ENCODE measurements at places on chromosomes 3 and 15.

- DNase-seq = no peak
Observed at GRCh38 chr3:42698911-42699230, 3.7 kb downstream of the HHATL start.

- DNase-seq = no peak
Observed at GRCh38 chr15:61264986-61265385, 35.9 kb upstream of the RORA start.

GRCh38 chr15:44275150-44275830 lies 13.2 kb upstream of the GOLM2 start:
- DNase-seq = no peak

DNA sequence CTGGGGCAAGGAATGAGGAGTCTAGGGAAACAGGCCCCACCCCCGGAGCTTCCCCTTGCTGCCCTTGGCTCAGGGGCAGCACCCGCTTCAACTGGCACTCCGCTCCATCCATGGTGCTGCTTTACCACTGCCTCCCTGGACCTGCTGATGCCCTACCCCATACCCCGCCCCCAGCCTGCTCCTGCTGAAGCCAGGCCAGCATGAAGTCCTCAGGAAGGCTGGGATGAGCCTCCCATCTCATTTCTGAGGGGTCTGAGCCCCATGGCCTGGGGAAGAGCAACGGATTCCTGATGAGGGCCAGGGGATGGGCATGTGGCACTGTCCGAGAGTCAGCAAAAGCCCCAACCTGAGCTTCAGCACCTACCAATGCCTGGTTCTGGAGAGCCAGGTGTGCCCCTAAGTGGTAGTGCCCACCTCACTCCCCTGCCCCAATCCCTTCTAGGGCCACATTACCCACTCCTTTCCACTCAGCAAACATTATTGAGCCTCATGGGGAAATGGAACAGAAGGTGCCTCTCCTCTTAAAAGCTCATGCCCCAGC lies 21.0 kb downstream of the SEC61A1 start:
- DNase-seq = no peak

DNA sequence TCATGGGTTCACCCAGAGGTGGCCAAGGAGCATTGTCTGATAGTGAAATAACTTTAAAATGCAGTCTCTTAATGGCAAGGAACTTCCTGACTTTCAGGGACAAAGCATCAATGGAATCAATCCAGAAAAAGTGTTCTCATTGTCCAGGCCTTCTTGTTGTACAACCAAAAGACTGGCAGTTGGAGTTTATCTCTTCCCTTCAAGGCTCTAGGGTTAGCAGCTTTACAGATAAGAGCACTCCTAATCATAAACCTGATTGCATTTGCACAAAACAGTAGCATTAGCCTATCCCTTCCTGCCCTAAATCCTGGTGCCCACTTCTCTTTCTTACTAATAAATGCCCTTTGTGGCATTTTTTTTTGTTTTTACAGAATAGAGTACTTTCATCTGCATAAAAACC lies 43.3 kb upstream of the VIPR1 start:
- no peak for DNase-seq

- DNase-seq = no peak
Observed at GRCh38 chr3:187586226-187586625, 84.0 kb downstream of the SST start.

- DNase-seq = no peak
Observed at GRCh38 chr15:85636351-85636750, 158.4 kb downstream of the KLHL25 start.

- DNase-seq = no peak
Observed at GRCh38 chr15:44246521-44247268, 41.8 kb upstream of the GOLM2 start.
